ENCODE measurements at places on chromosomes 6 and 20.

DNA sequence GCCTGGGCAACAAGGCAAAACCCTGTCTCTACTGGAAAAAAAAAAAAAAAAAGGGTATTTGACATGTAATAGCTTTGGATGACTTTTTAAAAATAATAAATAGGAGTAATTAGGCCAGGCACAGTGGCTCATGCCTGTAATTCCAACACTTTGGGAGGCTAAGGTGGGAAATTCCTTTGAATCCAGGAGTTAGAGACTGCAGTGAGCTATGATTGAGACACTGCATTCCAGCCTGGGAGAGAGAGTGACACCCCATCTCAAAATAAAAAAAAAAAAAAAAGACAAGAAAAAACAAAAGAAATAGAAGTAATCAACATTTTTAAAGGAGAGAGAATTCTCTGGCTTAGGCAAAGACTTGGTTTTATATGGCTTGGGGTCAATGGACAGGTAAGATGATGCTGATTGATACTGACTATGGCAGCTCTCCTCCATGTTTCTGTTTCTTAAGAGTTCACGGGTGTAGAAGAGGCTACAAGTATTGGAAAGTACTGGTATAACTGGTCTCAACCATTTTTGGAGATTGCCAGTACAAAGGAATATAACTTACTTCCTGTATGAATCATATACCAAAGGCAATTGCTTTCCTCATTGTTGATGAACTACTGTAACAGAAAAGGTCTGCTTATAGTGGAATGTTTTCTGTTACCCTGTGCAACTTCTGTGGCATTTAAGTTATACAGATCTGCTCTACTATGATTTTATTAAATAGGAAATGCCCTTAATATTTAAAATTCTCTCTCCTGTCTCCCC, 10.1 kb downstream of the MAP3K5 start:
- DNase-seq = no peak

- DNase-seq = no peak
Measured at GRCh38 chr6:131875647-131876046, 67.8 kb downstream of the ENPP1 start.

DNA sequence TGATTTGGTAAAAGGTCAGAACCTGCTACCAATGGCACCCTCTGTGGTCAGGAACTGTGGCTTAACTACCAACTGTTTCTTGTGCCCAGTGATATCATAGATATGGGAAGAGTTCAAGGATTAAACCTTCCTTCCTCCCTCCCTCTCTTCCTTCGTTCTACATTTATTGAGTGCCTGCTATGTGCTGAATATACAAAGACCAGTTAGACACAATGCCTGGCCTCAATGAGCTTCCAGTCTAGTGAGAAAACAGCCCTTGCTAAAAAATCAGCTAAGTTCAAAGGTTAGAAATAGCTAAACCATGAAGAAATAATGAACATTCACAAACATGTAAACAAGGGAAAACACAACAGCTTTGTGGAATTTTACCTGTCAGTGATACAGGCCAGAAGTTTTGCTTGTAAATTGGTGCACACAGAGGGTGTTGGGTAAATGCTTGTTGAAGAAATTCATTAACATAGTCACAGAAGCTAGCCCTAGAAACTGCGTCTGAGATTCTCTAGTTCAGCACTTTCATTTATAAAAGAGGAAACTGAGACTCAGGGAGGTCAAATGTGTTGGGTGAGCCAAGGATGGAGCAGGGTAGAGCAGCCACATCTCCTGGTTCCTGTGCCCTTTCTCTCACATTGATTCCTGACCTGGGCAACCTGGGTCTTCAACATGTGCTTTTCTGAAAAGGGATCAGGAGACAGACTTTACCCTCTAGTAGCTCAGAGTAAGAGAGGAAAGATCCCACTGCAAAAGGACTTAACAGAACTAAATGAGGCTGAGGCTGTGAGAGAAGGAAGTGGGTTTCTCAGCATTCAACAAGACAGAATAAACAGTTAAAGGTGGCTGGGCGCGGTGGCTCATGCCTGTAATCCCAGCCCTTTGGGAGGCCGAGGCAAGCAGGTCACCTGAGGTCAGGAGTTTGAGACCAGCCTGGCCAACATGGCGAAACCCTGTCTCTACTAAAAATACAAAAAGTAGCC, 14.4 kb upstream of the FOXO3 start:
- DNase-seq = no peak

DNA sequence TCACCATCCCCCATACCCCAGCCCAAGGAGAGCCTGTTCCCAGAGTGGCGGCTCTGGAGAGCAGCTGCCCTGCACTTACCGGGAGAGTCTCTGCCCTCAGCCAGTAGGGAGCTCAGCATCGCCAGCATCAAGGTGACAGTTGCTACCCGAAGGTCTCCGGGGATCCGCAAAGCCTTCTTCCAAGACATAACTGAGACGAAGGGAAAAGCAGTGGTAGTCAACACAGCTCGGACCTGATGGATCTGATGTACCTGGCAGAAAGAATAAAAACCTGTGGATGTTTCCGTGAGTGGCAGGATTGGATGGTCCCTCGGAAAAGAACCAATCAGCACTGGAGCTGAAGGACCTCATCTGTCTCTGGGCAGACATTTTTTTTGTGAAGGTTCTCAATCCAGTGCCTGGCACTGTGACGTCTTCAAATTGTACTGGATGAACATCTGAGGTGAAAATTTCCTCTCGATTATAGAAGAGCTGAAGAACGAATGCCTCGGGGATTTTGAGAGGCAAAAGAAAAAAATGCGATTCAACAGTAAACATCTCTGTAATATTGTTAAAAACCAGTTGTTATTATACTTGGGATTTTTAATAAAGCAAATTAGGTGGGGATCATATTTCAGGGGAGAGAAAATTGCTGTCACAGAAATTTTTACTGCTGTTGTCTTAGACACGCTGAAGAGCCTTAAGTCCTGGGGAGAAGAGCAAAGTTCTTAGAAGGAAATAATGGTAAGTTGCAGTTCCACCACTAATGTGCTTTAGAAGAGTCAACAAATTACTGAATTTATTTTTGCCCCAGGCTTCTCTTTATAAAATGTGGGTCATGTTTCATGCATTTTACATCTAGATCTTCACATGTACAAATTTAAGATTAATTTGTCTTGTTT, at the start of gene HLA-DQB1:
Gene HLA-DQB1, minus strand, starts transcription at position 238 of the 881 bp plus-strand sequence. Its CDS starts 50 bp downstream, at position 188.
- no peak for DNase-seq

DNA sequence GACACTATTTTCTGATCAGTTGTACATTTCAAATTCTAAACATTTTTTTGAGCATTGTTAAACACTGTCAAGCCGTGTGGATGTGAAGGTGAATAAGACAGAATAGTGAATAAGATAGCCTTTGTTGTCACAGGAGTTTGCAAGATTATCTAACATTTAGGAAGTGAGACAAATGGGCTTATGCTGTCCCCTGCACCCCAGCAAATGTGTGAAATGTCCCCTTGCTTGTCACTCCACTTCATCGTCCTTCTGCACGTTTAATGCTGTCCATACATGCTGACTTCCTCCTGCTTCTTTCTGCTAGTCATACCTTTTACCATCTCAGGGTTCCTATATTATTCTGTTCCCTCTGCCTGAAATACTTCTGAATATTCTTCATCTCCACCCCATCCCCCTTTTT, 62.6 kb downstream of the CBFA2T2 start:
- DNase-seq = no peak

- DNase-seq = no peak
Measured at GRCh38 chr6:115485400-115485799, 575.3 kb downstream of the FRK start.

GRCh38 chr20:9592419-9592818, 78.0 kb downstream of the LAMP5 start:
- no peak for DNase-seq

DNA sequence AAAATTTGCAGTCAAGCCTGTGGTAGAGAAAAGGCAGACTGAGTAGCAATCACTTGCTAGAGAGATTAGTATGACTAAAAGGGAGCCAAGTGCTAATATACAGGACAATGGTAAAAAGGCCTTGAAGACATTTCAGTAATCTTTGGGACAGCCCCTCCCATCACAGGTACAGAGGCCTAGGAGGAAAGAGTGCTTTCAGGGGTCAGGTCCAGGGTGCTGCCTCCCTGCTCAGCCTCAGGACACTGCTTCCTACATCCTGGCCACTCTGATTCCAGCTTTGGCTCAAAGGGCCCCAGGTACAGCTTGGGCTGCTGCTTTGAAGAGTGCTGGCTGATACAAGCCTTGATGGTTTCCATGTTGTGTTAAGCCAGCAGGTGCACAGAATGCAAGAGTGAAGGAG, 543.5 kb downstream of the MMUT start:
- no peak for DNase-seq

DNA sequence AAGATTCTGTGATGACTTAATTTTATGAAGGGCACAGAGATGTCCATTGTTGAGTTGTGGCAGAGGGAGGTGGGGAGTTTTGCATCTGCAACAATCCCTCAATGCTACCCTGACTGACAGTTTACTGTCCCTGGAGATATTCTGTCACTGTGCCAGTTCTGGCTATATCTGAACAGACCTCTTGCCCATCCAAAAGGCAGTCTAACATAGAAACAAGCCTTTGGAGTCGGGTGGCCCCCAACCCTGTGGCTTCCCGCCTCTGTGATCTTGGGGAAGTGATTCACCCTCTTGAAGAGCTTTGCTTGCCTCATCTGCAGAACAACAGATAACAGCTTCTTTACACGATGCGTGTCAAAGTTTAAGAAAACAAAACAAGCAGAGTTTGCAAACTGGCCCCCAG, 3.8 kb upstream of the E2F1 start:
- peak; percentile 85 for DNase-seq

DNA sequence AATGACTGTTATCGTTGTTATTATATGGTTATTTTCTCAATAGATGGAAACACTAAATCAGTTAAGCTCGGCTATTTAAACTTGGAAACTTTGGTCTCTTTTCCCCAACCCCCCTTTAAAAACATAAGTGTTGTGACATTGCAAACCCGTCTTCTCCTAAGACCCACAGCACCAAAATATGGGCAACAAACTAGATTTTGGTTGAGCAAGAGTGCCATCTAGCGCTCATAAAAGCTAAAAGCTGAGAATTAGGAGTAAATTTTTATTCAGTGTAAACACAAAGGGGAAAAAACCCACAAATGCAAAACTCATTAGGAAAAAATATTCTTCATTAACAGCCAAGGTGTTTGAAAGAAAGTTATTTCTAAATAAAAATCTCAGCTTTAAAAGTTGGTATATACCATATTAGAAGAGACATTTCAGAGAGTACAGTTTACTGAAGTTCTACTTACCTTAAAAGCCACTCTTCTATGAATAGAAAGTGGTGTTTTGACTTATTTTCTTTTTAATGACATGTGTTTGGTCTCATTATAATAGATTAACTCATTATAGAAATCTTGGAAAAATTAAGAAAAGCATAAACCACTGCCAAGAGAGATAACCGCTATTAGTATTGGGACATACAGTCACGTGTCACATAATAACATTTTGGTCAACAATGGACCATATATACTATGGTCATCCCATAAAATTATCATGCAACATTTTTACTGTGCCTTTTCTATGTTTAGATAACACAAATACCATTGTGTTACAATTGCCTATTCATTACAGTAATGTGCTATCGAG, 21.1 kb downstream of the SESN1 start:
- peak; percentile 61 for DNase-seq

DNA sequence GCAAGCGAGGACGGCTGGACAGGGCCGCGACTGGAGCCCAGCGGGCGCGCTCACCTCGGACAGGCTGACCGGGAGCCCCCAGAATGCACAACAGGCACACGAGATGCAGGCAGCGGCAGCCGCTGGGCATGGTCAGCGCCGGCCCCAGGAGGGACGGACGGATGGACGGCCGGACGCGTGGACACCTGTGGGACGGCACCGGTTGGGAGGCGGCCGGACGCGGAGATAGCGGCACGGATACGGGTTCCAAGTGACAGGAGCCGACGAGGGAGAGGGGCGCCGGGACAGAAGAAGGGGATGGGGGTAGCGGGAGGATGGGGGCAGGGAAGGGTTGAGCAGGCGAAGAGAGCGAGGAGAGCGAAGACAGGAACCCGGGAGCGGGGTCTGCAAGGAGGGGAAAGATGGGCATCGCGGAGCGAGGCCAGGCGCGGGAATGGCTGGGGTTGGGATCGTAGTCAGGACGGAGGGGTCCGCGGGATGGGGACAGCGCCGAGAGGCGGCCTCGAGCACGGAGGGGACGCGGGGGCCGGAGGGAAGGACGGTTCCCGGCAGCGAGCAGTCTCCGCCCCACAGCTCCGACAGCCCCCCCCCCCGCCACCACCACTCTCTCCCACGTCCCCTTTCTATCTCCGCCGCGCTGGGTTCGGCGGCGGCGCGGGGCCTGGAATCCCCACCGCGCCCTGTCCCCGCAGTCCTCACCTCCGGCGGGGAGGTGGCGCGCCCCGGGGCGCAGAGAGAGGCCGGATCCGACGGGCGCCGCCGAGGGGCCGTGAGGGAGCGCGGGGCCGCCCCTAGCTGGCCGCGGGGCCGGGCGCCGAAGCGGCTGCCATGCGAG, 435 bp downstream of the DLK2 start:
- no peak for DNase-seq

- no peak for DNase-seq
Measured at GRCh38 chr6:46116289-46116688, 13.5 kb upstream of the ENPP4 start.

DNA sequence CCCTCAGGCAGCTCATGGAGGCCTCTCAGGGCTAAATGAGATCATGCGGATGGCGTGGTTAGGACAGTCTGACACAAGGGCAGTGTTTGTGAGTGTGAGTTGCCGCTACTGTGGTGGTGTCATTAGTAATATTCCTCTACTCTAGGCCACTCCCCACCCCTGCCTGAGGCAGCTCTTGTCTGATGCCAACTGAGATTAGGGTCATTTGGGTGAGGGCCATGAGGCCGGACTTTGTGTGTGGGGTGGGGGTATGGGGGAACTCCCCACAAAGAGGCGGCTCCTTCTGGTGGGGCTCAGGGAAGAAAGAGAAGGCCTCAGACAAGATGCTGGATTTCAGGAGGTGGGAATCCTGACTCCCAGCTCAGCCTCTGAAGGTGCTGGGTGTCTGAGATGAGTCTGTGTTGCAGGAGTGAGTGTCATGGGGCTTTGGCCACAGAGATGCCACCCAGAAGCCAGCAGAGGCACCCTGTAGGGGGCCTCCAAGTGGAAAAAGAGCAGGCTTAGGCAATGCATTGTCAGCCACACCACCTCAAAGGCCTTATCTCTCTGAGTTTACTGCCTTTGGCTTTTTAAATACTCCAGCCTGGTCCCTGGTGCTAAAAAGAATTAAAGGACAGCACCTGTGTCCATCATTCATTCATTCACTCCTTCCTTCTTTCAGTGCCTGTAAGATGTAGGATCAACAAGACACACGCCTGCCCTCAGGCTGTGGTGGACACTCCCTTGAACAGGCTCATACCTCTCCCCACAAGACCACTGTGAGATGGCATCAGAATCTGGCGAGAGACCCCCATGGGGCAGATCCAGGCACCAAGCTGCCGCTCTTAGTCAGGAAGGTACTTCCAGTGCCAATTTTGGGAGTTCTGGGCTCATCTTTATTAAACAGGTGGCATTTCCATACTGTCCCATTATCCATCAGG, 175.2 kb downstream of the MRPL14 start:
- peak; percentile 7 for DNase-seq

DNA sequence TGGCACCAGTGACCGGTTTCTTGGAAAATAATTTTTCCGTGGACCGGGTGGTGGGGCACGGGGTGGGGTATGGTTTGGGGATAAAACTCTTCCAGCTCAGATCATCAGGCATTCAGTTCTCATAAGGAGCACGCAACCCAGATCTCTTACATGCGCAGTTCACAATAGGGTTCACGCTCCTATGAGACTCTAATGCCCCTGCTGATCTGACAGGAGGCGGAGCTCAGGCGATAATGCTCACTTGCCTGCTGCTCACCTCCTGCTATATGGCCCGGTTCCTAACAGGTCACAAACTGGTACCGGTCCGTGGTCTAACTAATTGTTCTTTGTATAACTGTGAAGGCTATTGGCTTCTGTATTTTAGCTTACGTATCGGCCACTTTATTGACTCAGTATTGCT, 51.7 kb downstream of the VSTM2L start:
- no peak for DNase-seq

GRCh38 chr20:50658804-50659380, 32.5 kb downstream of the RIPOR3 start:
- no peak for DNase-seq
